ENCODE measurements at places on chromosomes 1 and 21.

DNA sequence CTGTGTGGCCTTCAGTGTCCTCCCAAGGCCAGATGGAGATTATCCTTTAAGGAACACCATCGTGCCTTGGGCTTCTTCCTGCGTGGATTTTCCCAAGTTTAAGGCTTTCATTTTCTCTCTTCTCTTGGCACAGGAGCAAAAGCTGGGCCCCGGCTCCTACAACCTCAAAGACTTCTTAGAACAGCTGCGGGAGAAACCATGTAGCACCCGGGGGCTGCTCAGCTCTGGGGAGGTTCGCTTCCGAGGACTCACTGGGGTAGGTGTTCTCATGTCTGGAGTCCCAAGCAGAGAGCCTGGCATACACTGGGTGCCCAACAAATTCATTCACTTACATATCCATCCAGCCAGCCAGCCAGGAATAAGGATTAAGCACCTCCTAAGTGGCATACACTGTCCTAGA is 6.6 kb upstream of the TTC22 start:
- ATAC-seq, result no peak

GRCh38 chr1:223500560-223501425 is 107.6 kb downstream of the CCDC185 start:
- ATAC-seq, result peak; percentile 78

DNA sequence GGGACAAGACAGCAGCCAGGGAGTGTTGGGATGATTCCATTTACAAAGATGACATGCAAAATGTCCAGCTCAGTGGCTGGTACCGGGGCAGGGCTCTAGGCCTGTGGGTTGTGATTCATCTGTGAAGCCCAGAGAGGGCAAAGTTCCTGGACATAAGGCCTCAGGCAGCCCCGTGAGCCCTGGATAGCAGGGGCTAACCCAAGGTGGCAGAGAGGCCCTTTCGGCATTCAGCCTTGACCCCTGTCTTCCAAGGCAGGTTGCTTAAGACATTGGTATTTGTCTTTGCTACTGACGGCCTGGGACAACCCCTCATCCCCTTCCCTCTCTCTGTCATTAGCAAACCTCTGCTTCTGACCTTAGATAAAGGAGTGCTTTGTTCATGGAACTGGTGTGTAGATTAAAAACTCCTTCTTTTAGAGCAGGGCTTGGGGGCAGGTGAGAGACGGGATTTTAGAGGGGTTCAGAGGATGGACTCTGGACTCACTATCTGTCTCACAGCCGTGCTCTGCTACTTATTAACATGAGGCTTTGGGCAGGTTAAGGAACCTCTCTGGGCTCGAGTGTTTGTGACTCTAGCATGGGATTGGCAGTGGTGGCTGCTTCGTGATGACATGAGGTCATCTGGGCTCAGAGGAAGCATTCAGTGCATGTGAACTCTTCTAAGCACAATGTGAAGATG is 36.3 kb downstream of the TMEM51 start:
- ATAC-seq, result no peak

GRCh38 chr1:39965044-39965443 is 10.1 kb downstream of the MFSD2A start:
- ATAC-seq, result no peak

DNA sequence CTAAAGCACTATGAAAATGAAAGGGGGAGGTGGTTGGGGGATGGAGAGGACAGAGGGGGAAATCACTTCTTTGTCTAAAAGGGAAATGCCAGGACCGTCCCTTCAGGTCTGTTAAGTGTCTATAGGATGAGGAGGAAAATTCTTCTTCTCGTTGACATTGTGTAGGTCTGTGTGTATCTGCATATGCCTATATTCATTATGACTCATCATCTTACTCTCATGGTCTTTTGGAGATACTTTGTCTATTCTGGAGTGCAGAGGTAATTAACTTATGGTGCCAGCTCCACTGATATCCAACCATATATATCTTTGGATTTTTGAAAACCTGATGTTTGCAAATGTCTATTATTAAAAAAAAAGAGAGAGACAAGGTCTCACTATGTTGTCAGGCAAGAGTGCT is 143.7 kb downstream of the PBX1 start:
- no peak for ATAC-seq

- no peak for ATAC-seq
Observed at GRCh38 chr21:25273959-25274358, 333.3 kb downstream of the MRPL39 start.

All from SK-N-SH treated with all-trans-retinoic acid at 6 μM for 48 hours (cell line).